ENCODE measurements at places on chromosomes 1 and 21. TPM values are rescaled to one million over a fixed set of nuclear protein-coding genes. Genes with fewer than 3 reads are reported as not detected.

The LCE1A gene
- total RNA-seq: not detected

The CYP2J2 gene
- total RNA-seq: 3.8 TPM

The C4BPA gene
- total RNA-seq: 0.81 TPM

The HORMAD1 gene
- total RNA-seq: not detected

The SHCBP1L gene
- total RNA-seq: not detected

DNA sequence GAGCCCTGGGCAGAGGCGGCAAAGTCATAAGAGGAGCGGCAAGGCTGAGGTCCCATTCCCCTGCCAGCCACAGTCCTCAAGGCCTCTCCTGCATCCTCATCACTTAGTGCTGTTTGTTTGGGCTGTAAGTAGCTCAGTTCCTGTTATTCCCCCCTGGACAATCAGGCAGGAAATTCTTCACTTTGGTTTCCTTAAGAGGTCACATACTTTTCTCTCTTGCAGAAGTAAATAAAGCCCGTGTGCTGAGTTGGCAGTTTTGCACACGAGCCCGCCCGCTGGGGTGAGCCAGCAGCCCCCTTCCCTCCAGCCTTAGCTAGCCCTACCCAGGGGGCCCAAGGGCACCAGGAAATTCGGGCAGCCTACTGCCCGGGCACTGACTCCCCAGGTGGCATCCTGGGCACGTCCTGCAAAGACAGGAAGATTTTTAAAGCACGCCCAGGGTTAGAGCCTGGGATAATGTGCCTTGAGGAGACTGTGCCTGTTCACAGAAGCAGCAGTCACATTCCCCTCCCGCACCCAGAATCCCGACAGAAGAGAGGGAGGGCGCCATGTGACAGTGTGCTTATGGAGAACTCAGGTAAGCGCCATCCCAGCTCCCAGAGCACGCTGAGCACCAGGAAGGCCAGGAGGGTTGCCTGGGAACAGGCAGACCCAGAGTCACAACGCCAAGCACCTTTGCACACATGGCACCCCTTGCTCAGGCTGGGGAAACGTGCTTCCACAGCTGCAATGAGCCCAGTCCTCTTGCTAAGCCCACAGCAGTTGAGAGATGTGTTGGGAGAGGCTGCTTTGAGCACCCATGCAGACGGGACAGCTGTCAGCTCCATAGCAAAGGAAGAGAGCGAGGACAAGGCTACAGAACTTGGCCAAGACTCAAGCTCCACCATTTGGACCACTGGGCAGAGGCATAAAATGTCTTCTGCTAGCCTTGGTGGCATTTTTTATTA lies 144.5 kb upstream of the TMEM51 start:
- H3K4me1 ChIP-seq: no peaks in the 10 kb centered on the region
- no peak overlapping the region for H3K4me3 ChIP-seq
- no peak overlapping the region for H3K27ac ChIP-seq
- no peak for DNase-seq

- DNase-seq: no peak
- no peaks in the 10 kb centered on the region for H3K36me3 ChIP-seq
- no peak overlapping the region for H3K4me3 ChIP-seq
- H3K4me1 ChIP-seq: peaks cover 37% of the 10 kb centered on the region
- peak overlapping the region; percentile 48 for H3K27ac ChIP-seq
These were observed 9.1 kb upstream of the IRF2BP2 start for GRCh38 chr1:234619071-234619480.

GRCh38 chr1:20708057-20708456 lies 9.8 kb downstream of the KIF17 start:
- DNase-seq: no peak
- no peak overlapping the region for H3K4me3 ChIP-seq
- H3K27ac ChIP-seq: no peak overlapping the region
- H3K27me3 ChIP-seq: no peaks in the 10 kb centered on the region

GRCh38 chr1:199751962-199752687 lies 275.4 kb upstream of the NR5A2 start:
- H3K27me3 ChIP-seq: no peaks in the 10 kb centered on the region
- no peak for DNase-seq
- H3K36me3 ChIP-seq: no peaks in the 10 kb centered on the region
- no peak overlapping the region for H3K27ac ChIP-seq
- no peak overlapping the region for H3K4me3 ChIP-seq

All from gastrocnemius medialis (tissue), 4 donors.